Fibroblast of mammary gland (primary cell): ENCODE measurements at places on chromosomes 2 and 18.
A peak's percentile ranks its signal among the peaks of the same experiment; 100 is the strongest.

DNA sequence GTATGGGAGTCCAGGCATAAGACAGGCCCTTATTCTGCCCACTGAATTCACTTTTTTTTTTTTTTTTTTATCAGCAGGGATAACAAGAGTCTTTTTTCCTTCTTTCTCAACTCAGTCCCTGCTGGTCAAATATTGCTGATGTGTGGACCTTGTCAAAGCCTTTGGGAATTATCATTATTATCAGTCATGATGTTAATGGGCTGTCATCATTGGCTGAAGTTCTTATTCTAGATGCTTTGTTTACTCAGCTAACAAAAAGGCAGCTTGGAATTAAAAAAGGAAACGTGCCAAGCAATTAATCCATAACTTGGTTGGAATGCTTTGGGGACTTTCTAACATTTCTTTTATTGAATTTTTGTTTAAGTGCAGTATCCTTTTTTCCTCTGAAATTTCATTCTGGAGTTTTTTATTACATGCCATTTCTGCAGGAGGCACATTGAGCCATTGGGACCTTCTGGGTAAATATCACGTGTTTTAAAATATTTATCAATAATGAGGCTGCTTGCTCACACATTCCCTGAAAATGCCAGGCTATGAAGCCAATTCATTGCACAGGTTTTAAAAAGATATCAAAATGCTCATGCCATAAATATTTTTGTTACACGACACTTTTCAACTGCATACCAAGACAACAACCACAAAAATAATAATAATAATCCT lies 246.3 kb downstream of the TXNL1 start:
- peak; percentile 20 for DNase-seq

- no peak for DNase-seq
These were observed 136.2 kb downstream of the SP100 start for GRCh38 chr2:230552181-230552580.

DNA sequence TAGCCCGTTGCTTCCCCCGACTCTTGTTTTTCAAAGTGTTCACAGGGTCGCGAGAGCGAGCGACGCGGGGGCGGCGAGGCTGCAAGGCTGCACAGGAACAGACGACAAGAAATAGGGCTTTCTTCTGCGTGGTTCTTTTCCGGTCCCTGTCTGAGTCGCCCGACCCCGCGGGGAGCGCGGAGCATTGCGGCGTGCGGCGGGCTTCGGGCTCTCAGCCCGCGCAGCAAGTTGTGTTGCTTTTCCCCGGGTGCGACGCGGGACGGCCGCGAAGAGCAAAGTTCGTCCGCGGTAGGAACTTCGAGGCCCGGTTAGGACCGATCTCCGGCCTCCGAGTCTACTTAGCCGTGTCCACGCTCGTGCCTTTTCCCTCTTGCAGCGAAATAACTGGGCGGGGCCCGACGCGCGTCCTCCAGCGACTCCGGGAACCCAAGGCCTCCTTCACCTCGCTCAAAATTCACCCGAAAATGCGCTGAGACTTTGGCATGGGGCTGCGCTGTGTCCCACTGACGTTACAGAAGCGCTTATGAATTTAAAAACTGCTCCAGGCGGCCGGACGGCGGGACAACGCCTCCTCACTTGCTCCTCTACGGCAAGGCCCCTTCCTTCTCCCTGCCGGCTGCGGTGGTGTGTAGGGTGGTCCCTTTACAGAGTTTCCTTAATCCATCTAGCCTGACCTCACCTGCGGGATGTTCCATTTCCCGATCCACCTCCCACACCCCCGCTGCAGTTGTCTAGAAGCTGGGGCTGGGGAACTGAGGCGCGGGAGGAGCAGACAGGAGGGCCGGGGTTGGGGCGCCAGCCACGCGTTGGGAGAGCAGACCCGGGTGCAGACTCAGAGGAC lies 1.5 kb upstream of the BCL2L11 start:
- DNase-seq: no peak

DNA sequence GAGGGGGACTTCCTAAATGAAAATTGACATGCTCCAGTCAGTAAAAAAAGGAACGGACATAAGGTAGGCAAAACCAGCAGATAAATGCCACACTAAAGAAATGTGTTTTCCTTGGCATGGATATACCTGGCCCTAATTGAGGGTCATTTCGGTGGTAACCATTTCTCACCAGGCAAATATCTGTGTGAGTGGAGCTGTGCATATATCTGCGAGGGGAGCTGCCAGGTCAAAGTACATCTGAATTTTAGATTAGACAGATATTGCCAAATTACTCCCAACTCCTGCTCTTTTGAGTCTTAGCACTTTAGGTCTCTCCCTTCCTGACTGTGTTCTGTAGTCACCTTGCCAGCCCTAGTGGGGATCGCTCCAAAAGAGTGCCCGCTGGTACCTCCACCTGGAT lies 204.2 kb downstream of the SH3BP4 start:
- no peak for DNase-seq

GRCh38 chr2:39484206-39484605 lies 47.1 kb upstream of the MAP4K3 start:
- DNase-seq: no peak

GRCh38 chr2:168916331-168916675 lies 15.2 kb downstream of the G6PC2 start:
- no peak for DNase-seq

DNA sequence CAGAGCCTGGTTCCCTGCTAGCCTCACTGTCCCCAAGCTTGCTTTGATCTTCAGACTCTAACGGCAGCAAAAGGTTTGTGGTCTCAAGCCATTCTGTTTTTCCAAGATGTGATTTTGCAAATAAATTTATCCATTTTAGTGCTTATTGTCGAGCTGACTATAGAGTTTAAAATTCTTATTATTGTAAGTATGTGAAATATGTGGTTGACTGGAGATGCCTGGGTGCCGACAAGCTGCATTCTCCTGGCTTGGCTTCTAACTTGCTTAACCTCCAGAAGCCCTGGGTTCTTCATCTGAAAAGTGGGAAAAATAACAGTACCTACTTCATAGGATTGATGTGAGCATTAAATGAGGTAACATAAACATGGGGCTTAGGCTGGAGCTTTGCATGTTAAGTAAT lies 9.9 kb upstream of the EDAR start:
- no peak for DNase-seq

- no peak for DNase-seq
These were observed 1.9 kb downstream of the NEMP2 start for GRCh38 chr2:190532581-190532980.

DNA sequence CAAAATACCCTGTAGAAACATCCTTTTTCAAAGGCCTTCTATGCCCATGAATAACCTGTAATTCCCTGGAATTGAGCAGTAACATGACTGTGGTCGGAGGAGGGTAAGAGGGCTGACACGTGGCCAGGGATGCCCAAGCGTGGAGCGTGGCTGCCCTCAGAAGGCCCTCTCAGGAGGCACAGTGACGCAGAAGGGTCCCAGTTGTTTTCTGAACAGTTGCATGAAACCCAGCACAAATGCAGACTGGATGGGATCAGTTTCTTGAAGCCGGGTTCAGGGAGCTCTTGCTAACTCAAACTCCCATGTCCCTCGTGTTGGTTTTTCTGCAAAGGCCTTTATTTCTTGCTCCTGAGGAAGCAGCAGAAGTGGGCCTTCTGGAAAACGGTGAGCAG lies 237.0 kb downstream of the ALPK2 start:
- DNase-seq: no peak
